Naive thymus-derived CD8-positive, alpha-beta T cell (primary cell): ENCODE measurements at places on chromosomes 12 and 14.
A peak's percentile ranks its signal among the peaks of the same experiment; 100 is the strongest.

GRCh38 chr14:99531251-99532096 lies 50.3 kb downstream of the CCNK start:
- DNase-seq = no peak

DNA sequence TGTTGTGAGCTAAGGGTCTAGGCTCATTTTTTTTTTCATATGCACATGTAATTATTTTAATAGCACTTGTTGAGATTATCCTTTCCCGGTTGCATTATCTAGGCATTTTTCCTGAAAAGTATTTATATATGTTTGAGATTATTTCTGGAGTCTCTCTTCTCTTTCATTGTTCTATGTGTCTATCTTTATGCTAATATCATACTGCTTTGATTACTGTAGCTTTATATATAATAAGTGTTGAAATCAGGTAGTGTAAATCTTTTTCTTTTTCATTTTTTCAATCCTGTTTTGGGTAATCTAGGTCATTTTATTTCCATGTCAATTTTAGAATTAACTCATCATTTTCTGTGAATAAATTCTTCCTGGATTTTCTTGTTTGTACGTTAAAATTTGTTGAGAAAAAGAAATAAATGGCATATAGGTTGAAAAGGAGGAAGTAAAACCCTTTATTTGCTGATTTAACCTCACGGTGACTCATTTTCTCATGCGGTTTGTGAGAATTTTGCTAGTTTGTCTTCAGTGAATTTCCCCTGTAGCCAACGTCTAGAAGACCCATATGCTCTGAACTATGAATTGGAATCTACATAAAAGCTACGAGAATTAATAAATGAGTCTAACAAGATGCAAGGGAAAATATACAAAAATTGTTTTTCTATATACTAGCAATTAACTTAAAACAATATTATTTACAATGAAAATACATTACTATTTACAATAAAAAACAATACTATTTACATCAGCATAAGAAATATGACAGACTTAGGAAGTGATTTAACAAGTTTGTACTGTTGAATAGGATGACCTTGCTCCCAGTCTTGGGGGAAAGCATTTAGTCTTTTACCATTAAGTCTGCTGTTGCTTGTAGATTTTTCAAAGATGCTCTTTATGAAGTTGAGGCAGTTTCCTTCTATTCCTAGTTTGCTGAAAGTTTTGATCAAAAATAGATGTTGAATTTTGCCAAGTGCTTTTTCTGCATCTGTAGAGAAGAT lies 105.0 kb downstream of the SNAPC1 start:
- no peak for DNase-seq

DNA sequence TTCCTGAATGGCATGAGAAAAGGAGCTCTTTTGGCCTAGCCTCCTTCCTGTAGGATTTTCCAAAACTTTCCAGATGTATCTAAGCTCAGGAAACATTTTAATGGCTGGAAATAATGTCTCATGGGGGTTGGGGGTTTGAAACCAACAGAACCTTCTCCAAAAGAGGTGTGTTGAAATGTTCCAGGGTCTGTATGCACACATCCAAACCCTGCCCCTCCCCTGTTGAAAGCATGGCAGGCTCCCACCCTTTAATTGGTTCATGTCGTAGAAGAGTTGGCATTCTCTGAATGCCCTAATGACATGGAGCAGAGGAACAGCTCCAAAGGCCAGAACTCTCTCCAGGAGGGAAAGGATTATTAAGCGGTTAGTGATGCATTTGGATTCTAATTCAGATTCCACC lies 353.2 kb downstream of the ZFP36L1 start:
- DNase-seq = no peak

DNA sequence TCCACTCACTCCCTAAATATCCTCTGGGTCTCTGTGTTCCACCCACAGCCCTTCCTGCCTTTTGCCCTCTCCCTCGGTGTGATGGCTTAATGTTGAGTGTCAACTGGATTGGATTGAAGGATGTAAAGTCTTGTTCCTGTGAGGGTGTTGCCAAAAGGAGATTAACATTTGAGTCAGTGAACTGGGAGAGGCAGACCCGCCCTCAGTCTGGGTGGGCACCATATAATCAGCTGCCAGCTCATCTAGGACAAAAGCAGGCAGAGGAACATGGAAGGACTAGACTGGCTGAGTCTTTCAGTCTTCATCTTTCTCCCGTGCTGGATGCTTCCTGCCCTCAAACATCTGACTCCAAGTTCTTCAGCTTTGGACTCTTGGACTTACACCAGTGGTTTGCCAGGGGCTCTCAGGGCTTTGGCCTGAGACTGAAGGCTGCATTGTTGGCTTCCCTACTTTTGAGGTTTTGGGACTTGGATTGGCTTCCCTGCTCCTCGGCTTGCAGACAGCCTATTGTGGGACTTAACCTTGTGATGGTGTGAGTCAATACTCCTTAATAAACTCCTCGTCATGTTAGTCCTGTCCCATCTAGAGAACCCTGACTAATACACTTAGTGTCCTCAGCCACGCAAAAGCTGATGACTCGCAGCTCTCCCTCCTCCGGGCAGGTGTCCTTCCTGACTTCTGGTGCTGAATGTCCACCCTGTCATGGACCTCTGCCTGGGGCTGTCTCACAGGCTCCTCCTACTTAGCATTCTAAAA lies 5.9 kb downstream of the DGLUCY start:
- no peak for DNase-seq

DNA sequence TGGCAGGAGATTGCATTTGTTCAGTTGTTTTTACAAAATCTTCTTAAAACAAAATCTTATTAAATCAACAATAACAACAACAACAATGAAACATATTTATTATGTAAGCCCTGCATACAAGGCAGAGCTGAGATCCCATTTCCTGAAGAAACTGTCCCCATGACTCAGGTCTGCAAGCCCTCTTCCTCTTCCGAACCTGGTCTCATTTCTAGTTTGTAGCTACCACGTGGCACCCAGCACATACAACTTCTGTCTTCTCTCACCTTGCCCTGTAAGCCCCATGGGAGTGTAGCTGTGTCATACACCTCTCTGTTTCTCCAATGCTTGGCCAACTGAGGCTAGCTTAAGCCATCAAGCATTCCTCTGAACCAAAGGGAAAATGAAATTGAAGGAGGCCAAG lies 106.4 kb downstream of the SLC8A3 start:
- no peak for DNase-seq

DNA sequence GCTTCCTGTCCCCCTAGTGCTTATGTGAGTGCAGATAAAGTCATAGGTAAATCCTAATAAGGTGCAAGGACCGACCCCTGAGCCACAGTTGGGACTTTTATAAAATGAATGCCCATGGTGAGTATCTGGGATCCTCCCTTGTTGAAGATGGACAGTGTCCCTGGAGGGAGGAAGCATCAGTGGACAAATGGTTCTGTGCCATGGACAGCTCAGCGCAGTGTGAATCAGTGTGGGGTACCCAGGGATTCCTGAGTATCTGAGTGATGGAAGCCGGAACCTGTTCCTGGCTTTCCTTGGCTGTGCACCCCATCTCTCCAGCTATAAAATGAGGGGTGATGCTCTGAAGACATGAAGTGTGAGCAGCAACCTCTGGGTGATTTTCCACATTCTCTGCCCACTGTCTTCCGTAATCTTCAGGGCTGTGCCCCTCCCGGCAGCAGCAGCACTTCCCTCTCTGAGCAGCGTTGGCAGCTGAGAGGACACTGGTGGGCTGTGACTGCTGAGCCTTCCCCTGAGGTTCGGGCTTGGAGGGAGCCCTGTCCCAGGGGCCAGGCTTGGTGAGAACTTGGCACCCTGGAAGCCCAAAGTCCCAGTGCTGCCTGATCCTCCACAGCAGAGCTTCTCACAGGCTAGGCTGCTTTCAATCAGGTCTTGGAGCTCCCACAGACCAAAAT lies 25.0 kb downstream of the VCPKMT start:
- no peak for DNase-seq

DNA sequence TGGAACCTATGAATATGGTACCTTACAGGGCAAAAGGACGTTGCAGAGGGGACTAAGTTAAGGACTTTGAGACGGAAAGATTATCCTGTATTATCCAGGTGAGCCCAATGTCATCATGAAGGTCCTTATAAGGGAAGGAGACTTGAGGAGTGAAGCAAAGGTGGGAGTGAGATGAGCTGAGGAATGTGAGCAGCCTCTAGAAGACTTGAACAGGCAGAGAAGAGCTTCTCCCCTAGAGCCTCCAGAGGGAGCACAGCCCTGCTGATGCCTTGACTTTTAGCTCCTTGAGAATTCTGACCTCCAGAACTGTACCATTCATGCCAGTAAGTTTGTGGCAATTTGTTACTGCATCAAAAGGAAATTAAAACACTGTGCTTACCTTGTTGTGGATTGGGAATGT lies 41.8 kb upstream of the DCD start:
- no peak for DNase-seq

DNA sequence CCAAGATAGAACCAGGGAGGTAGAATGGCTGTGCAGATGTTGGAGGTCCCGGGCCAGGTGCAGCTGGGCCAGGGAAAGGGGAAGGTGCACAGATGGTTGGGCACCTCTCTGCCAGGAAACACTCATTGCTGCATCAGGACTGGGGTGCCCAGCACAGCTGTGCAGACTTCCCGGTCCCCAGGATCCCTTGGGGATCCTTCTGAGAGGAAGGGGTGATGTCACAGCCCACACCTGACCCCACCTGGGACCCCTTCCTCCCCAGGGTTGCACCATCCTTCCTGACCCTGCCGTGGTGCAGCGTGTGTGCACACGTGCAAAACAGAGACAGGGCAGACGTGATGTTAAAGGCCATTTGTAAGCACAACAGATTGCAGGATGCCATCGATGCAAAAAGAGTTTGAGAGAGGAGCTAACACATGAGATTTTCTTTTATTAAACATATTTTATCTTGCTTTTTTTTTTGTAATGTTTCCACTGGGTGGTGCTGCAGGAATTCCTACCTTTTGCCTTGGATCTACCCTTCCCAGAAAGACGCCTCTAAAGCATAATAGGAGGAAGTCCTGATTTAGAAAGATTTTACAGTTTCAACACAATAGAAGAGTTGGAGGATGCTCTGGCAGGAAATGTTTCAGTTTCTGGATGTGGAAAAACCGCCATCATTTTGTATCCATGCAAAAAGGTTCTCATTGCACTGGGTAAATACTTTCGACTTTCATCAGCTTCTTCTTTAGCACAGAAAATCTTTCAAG lies 14.8 kb downstream of the ELK3 start:
- DNase-seq = peak; percentile 14

DNA sequence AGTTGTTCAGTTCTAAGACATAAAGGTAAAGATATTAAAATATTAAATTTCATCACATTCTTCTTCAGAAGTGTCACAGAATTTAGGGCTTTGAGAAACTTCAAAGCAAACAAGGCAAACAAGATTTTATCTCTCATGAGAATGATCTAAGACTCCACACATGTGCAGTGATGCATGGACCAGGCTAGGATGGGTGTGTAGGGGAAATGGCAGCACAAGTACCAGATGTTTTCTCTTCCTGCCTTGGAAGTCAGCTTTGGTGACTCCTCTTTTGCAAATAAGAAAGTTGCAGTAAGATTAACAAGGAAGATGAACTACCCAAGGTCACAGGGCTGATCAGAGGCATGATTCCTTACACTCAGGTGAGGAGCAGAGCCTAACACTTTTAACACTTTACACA lies 163.8 kb upstream of the LMNTD1 start:
- no peak for DNase-seq

DNA sequence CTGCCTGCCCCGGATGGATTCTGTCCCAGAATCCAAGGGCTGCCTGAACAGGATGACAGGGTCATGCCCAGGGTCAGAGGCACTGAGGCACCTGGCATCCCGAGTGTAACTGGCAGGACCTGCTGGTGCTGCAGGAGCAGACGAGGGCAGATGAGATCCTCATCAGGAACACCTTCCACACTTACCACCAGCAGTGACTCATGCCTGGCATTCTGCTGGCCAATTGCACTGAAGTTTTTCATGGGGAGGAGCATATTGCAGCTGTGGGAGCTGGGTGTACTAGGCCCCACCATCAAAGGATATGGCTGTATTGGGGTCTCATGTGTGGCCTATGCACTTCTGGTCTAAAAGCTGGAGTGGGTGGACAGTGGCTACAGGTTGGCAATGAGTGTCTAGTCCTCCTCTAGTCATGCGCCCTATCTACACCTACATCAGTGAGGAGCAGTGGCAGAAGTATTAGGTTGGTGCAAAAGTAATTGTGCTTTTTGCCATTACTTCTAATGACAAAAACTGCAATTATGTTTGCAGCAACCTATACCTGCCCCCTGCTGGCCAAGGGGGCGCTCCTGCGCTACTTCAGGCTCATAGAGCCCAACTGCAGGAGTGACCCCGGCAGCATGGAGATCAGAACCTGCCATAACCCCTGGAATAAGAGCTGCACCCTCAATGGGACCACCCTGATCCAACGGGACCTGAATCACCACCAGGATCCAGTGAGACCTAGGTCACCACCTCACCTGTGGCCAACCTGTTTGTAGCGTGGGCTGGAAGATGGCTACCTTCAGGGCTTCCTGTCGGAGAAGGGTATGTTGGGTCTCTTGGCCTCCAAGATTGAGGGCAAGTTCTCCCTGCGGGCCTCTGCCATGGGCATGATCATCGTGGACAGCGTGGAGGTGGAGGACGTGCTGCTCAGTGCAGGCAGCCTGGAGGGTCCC lies 8.0 kb upstream of the C12orf42 start:
- DNase-seq = peak; percentile 53

DNA sequence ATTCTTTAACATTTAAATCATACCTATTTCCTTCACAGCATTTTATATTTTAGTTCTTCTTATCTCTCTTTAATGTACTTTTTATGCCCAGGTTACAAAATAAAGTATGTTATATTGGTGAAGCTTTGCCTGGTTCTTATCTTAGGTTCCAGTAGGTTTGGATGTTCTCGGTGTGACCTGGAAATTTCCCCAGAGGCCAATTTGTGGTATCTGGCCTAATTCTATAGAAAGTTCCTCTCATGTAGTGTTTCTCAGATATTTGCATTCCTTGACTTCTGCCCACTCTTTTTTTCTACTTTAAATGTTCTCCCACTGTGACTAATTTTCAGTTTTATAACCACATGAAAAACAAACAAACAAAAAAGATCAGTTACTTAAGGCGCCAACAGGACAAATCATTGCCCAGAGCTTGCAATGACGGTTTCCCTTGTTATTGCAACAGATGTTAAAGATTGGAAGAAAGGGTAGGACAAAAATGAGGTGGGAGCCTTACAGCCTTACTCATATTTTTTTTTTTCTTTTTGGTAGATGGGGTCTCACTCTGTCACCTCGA lies 41.2 kb upstream of the PPM1H start:
- no peak for DNase-seq

- DNase-seq = peak; percentile 16
These were observed 2.7 kb downstream of the TGFB3 start for GRCh38 chr14:75979071-75979571.
